SHP77 treated with DMSO at 0.1 percent for 48 hours (cell line): ENCODE measurements at places on chromosomes 2 and 18.

DNA sequence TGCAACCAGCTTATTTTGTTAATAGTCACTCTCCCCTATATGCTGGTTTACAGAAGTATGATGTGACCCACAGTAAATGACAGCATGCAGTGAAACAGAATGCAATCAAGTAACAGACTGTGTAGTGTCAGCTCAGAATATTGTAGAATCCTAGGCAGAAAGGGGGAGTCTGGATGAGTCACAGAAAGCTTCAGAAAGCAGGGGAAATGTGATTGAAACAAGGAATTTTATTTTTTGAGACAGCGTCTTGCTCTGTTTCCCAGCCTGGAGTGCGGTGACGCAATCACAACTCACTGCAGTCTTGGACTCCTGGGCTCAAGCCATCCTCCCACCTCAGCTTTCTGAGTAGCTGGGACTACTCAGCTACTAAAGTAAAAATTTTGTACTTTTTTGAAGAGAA is 219.9 kb upstream of the FBXO11 start:
- DNase-seq = no peak

DNA sequence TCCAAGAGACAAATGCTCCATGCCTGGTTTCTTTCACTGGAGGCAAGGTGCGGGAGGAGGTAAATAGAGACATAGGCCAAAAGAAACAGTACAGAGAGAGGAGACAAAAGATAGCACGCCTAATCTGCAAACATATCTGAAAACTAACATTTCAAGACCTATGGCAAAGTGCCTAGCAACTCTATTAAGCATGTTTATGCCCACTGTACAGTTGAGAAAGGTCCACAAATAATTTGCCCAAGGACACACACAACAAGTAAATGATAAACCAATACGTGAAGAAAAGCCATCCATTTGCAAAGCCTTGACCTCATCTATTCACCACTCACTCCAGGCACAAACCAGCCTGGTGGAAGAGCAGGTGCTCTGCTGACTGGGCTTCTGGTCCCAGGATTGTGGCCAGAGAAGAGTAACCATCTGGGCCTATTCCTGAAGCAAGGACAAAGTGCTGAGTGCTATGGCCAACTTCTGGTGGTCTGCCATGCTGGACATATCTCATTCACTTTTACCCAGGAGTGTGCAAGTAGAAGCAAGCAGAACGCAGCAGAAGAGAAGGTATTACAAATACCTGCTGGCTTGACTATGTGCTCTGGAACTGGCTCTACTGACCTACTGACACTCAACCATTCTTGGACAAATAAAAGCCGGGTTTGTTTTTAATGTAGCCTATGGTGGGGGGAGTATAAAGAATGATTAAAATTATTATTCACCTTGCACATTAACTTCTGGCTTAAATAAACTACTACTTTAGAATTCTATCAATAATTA is 25.3 kb downstream of the TMEM131 start:
- no peak for DNase-seq

DNA sequence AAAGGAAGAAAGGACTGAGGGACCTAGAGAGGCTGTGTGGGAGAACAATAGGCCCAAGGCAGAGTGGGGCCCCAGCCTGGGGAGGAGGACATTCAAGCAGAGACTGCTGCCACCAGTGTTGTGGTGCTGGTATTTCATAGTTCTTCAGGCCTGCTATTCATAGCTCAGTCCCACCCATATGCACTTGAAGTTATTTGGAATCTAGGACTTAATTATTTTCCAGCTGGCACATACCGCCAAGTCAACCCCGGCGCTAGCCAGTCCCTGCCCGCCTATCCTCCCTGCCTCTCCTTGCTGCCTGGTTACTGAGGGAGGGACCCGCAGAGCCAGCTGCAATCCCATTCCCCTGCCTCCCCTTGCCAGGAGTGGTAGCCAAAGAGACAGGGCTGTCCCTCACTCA is 141.2 kb downstream of the CABLES1 start:
- no peak for DNase-seq

DNA sequence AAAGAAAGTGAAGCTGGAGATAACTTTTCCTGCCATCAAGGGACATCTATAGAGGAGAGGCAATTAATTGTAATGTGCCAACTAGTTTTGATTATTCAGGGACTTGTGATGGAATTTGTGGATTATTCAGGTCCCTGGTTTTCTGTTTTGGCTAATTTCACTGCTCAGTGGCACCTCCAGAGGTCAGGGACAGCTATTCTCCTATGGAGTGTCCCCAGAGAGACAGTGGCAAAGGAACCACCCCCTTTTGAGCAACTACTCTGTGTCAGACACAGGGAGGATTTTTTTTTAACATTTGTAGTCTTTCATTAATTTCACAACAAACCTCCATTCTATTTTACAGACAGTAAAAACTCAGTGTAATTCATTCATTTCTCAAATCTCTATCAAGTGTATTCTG is 206.0 kb upstream of the SPRED2 start:
- no peak for DNase-seq

DNA sequence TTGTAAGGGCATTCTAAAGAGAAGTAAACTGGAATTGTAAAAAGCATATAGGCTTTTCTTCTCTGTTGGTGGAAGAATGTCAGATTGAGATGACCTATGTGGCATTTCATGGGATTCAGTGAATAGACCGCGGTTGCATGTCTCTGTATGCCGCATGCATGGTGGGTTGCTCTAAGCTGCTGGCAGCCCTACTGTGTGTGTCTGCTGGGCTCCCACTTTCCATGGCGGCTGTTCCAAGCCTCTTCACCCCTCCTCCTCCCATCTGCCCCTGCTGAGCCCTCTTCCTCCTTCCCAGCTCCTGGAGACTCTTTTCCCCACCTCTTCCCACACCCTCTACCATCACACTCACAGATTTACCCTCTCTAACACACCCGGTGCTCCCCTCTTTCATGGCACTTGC is 12.6 kb downstream of the ATP6V1C2 start:
- no peak for DNase-seq

GRCh38 chr18:23740105-23740830 is 51.0 kb downstream of the LAMA3 start:
- no peak for DNase-seq

DNA sequence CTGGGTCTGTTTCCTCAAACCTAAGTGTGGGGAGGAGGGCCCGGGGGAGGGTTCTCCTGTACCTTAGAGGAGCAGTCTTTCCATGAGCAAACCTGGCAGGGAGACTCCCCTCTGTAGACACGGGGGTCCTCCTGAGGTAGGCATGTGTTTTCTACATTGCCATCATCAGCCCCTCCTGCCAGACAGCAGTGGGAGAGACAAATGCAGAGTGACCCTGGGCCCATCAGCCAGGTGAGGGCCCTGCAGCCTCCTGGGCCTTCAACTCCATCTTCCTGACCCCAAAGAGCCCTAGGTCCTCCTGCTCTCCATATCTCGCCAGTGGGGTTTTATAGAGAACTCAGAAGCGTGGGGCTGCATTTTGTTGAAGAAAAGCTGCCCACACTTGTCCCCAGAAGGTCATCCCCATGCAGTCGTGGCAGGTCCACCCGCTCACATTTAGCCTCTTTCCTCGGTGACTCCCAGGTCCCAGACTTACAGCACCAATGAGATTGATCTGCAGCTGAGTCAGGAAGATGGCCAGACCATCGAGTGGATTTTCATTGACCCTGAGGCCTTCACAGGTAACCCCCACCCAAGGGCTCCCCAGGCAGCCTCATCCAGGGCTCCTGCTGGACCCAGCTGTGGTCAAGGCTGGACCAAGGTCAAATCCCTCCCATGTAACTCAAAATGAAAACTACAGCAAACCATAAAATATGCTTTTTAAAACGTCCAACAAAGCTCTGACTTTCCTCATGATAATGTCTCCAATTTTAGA is 2.6 kb downstream of the CHRNG start:
- no peak for DNase-seq

GRCh38 chr2:113226462-113226861 is 52.3 kb downstream of the PAX8 start:
- DNase-seq = no peak
